ENCODE measurements at places on chromosomes 6 and 20. TPM values are rescaled to one million over a fixed set of nuclear protein-coding genes. Genes with fewer than 3 reads are reported as not detected.

DNA sequence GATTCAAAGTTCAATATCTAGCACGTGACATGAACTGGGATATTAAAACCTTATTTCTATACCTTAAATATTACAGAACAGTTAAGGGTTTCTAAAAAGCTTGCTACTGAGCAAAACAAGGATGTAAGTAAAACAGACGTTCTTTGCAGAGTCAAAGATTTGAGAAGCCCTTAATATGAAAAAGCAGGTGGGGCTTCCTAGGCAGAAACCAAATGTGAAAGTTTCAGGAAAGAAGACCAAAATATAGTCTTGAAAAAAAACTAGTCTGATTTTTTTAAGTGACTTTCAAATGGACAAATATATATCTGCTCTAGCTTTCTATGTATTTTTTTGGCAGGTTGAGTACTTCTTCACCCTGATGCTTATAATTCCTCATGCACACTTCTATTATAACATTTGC is 63.2 kb downstream of the TNFRSF21 start:
- no peak for DNase-seq
- H3K27ac ChIP-seq: no peak overlapping the region
- no peak overlapping the region for H3K4me3 ChIP-seq
- peaks cover 42% of the 10 kb centered on the region for H3K4me1 ChIP-seq

GRCh38 chr20:44910690-44911262 is 916 bp downstream of the PABPC1L start:
- H3K36me3 ChIP-seq: peaks cover 35% of the 10 kb centered on the region
- H3K4me1 ChIP-seq: peaks cover 37% of the 10 kb centered on the region
- no peak for DNase-seq
- H3K27ac ChIP-seq: no peak overlapping the region
- H3K4me3 ChIP-seq: peak overlapping the region; percentile 88

DNA sequence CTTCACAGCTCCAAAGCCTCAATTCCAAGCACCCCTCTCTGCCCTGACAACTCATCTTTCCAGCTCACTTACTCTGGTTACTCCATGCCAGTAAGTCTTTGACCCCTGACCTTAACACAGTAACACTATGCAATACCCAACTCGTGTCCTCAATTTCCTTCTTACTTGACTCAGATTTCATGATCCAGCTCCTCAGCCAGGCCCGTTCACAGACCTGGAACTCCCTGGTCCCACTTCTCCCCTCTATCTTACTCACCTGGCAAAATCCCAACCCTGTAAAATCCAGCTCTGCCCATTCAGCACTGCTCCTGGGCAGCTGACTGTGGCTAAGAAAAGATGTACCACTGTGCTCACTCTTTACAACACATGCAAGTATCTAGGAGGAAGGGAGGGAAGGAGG is 7.9 kb downstream of the GNL1 start:
- no peak overlapping the region for H3K27ac ChIP-seq
- peaks cover 33% of the 10 kb centered on the region for H3K36me3 ChIP-seq
- H3K27me3 ChIP-seq: no peaks in the 10 kb centered on the region
- DNase-seq: no peak
- peaks cover 18% of the 10 kb centered on the region for H3K4me1 ChIP-seq

DNA sequence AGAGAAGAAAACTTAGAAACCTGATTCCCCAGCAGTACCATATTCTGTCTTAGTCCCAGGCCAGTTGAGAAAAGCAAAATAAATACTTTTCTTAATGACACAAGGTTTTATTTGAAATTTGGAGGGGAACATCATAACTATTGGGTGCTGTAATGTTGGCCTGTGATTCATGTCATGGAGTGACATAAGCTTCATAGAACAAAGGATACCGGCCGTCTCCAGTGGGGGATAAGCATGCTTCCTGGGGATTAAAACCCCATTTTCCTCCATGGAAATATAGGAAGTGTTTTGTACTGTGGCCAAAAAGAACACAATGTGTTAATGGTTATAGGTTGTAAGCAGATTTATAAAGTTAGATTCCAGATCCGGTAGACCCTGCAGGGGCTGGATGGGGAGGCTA is 18.0 kb downstream of the MTHFD1L start:
- H3K27ac ChIP-seq: no peak overlapping the region
- H3K4me3 ChIP-seq: no peak overlapping the region
- H3K27me3 ChIP-seq: no peaks in the 10 kb centered on the region

OR2H2 gene
- total RNA-seq: not detected

Data from activated naive CD4-positive, alpha-beta T cell treated with anti-CD3 and anti-CD28 coated beads for 36 hours (primary cell).